Right lung (tissue), 10 donors: ENCODE measurements at places on chromosomes 7 and 10.

- no peak for DNase-seq
Measured at GRCh38 chr10:70597856-70598815, 4.4 kb downstream of the PRF1 start.

DNA sequence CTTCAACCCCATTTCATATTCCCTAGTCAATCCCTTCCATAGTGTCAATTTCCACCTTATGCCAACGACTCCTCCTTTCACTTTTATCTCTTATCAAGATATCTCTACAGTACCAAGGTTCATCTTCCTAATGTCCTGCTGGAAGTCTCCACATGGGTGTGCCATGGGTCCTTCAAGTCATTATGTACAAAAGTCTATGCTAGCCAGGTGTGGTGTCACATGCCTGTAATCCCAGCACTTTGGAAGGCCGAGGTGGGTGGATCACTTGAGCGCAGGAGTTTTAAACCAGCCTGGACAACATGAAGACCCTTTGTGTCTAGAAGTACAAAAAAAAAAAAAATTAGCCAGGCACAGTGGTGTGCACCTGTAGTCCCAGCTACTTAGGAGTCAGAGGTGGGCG lies 47.6 kb downstream of the PRTFDC1 start:
- no peak for DNase-seq

GRCh38 chr7:155053002-155053401 lies 17.1 kb upstream of the HTR5A start:
- DNase-seq: no peak

GRCh38 chr7:104252409-104253134 lies 44.8 kb upstream of the ORC5 start:
- DNase-seq: no peak

GRCh38 chr7:101519324-101520023 lies 109.6 kb downstream of the MYL10 start:
- peak; percentile 70 for DNase-seq

DNA sequence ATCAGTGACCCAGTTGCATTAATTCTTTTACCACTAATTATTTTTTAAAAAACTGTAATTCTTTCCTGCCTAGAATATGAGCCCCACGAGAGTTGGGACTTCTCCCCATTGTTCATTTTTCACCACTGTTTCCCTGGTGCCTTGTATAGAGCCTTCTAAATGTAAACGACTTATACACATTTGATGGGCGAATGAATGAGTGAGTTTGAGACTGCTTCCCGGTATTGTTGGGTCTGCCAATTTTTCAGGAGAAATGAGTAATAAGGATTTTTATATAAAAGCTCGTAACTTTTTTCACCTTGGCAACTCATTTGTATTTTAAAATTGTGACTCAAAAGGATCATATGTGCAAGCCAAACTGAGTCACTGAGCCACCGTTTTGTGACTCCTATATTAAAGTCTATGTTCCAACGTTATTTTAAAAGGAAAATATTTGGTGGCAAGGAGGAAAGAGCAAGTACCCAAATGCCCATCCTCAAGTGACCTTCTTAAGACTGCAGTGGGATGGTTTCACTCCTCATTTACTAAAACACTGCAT lies 621.3 kb downstream of the KCNMA1 start:
- no peak for DNase-seq

- DNase-seq: no peak
Measured at GRCh38 chr7:121807078-121807477, 65.9 kb upstream of the PTPRZ1 start.

GRCh38 chr7:130397758-130398073 lies 17.4 kb downstream of the CPA1 start:
- DNase-seq: no peak

- peak; percentile 53 for DNase-seq
Measured at GRCh38 chr10:11742009-11742778, at the start of gene ECHDC3. ECHDC3 (plus strand) TSS chr10:11742382; CDS start chr10:11742577, 195 bp downstream.

GRCh38 chr10:132858121-132859081 lies 72.5 kb upstream of the NKX6-2 start:
- no peak for DNase-seq

- no peak for DNase-seq
Measured at GRCh38 chr10:88805361-88805760, 2.8 kb downstream of the LIPM start.

GRCh38 chr7:40204581-40204980 lies 69.8 kb downstream of the SUGCT start:
- DNase-seq: no peak

DNA sequence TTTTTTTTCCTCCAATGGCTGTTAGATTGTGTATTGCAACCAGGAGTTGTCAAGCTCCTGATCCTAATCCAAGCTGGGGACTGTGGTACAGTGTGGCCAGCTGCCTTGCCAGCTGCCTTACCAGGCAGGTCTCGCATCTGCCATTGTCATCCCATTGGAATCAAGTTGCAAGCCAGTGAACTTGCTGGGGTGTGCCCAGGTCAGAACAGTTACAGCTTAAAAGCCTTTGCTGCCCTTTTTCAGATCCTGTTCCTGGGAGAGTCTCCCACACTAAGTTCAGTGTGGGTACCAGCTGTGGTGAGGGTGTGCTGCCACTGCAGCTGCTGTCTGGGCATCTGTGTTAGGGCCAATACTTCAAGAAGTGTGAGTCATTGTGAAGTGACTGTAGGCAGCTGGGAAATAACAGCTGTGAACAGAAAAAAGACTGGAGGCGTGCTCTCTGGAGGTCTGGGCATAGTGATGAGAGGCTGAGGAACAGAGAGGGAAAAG lies 72.8 kb downstream of the CCNY start:
- DNase-seq: no peak

DNA sequence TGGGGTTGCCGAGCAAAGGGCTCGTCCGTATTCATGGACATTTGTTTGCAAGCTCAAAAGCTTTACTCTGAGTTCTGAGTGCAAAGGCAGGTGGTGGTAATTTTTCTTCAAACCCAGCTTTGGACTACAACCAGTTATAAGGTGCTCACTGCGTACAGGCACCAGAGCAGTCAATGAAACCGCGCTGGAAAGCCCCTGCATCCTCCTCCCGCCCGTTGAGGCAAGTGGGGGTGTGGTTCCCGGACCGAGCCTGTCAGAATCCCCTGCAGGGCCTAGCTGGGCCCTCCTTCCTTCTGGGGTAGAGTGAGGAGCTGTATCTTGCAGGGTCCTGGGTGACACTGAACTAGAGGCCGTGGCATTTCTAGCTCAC lies 22.3 kb downstream of the AMZ1 start:
- no peak for DNase-seq

DNA sequence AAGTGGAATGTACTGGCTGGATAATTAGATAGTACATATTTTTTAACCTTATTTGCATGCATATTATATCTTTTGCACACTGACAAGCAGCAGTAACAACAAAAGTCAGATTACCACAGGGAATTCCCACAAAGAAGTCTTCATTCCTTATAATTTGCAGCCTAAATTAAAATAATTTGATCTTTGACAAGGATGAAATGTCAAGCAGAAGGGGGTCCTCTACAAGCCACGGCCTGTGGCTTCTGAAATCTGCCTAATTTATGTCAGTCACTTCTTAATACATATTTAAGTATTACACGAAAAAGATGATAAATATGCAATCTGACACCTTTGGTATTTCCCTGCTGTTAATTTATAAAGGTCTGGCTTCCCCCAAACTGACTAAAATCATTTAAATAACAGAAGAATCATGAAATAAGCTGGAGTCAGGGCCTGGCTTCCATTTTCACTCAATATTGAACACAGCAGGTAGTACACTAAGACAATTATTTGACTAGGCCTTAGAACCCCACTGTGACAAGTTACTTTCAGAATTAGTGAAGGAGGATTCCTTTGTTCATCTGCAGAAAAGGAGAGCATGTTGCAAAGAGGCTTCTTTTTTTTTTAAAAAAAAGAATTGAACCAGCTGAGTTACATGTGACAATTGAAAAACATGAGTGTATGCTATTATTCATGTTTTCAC lies 351.1 kb upstream of the ETV1 start:
- DNase-seq: no peak

- DNase-seq: no peak
Measured at GRCh38 chr10:127157089-127157488, 39.3 kb downstream of the INSYN2A start.

DNA sequence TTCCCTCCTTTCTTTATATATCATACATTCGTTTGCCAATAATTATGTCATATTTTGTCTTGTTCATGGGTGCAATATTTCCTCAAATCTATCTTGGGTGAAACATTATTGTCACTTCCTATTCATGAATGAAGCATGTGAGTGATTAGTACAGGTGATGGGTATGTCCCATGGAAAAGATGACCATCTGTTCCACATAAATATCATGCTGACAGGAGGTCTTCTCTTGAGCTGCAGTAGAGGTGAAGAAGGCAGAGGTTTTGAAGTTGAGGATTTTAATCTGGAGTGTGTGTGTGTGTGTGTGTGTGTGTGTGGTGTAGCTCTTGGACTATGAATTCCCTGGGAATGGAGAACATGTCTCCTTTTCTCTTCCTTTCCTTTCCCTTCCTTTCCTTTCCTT lies 350.5 kb upstream of the CHRM2 start:
- DNase-seq: no peak

DNA sequence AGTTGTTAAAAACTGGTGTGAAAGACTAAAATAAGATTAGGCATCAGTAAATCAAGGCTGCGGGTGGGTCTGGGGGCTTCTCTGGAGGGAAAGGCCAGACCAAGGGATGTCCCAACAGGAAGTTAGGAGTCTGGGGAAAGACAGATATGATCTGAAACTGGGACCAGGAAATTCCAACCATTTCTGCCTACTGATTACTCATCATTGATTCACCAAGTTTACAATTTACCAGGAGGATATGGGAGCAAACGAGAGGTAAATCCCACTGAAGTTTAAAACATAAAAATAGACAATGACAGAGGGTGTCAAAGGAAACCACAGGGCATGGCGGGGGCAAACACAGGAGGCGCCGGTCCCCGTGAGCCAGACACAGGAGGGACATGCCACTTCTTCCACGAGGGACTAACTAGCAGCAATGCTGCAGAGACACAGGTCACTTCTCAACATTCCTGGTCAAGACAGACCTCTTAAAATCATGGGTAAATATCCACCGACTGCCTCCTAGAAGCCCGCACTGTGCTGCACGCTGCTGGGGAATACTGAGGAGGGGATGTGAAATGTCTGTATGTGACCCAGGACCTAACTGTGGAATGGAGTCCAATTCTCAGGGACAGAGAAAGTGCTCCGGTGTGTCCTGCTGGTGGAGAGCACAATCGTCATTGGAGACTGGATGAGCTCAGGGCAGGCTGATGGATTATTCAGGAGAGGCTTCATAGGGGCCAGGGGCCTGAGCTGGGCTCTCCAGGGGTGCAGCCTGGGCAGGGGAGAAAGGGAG lies 153.4 kb upstream of the KLF14 start:
- DNase-seq: no peak

DNA sequence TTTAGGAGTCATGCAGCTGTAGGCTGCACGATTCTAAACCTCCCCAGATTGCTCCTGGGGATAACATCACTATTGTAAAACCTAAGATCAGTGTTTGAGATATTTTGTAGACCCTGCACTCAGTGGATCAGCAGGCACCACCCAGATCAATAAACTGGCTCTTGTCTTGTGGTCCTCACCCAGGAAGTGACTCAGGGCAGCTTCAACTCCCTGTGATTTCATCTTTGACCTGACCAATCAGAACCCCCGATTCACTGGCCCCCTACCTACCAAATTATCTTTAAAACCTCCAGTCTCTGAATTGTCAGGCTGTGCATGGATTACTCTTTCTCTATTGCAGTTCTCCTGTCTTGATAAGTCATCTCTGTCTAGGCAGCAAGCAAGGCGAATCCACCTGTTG lies 25.7 kb downstream of the ARL5B start:
- DNase-seq: no peak

DNA sequence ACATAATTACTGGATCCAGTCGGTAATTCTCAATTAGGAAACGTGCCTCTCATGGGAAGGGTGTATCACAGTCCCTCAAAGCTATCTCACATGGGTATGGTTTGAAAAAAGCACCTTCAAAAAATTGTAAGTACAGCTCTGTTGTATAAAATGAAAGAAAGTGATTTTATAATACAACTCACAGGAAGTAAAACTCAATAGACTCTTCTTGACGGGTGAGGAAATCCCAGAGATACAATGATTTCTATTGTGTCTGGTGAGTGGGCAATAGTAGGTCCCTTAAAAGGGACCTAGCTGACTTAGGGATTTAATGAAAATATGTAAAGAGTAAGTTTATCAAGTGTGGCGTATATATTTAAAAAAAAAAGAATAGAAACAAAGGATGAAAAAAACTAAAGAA lies 27.0 kb downstream of the TASOR2 start:
- DNase-seq: no peak

GRCh38 chr7:134709197-134709596 lies 62.5 kb downstream of the BPGM start:
- DNase-seq: no peak

DNA sequence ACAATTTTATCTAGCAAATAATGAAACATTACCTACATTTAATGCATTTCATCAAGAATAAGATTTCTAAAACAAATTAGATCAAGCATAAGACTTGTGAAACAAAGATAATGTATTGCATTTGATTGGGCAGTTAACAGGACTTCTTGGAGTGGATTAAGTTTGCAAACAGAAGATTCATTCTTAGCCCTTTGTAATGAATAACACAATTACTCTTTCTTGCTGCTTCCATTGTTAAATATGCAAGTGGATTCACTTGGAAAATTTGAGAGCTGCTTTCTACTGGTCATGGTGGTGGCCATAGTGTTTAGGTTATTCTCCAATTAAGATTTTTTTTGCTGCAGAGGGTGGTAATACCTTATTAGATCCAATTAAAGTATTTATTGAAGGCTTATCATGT lies 6.0 kb downstream of the PPP1R9A start:
- DNase-seq: no peak

DNA sequence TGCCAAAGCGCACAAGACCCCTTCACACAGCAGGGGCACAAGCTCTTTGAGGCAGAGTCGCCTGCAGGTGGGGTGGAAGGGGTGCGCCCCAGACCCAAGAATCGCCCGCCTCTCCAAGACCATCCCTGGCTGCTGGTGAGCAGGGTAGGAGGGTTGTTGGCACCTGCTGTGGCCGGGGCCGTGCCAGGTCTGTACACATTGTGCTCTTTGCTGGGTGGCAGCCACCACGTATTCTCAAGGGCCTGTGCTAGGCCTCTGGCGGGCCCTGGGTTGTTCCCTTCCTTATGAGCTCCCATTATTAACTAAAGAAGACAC lies 84.4 kb downstream of the LHPP start:
- DNase-seq: no peak

DNA sequence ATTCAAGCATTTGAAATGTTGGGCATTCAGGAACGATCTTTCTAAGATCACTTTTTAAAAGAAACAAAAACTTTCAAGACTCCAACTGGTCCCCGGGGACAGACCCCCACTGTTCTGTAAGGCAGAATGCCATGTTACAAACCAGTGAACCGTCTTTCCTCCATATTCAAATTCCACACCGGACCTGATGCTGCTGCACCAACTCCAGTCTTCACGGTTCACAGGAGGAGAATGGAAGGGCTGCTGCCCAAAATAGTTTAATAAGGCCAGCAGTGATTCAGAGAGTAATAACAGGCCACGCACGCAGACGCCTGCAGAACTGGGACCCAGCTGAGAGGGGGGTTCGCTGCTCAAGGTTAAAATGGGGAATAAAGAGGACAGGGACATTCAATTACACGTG lies 47.2 kb downstream of the OSBPL3 start:
- no peak for DNase-seq
